ENCODE measurements at places on chromosomes 2 and 18. TPM values are rescaled to one million over a fixed set of nuclear protein-coding genes. Genes with fewer than 3 reads are reported as not detected.

CHRND gene
- not detected for polyA plus RNA-seq

OSBPL6 gene
- 0.75 TPM for polyA plus RNA-seq

MAIP1 gene
- 9.0 TPM for polyA plus RNA-seq

CAVIN2 gene
- 3.0 TPM for polyA plus RNA-seq

TBR1 gene
- polyA plus RNA-seq, result not detected

VIT gene
- not detected for polyA plus RNA-seq

TMEM198 gene
- polyA plus RNA-seq, result not detected

KIAA2012 gene
- polyA plus RNA-seq, result not detected

GREB1L gene
- 1.1 TPM for polyA plus RNA-seq

RAB6C gene
- polyA plus RNA-seq, result not detected

SKOR2 gene
- polyA plus RNA-seq, result not detected

RND3 gene
- 17.4 TPM for polyA plus RNA-seq

CNGA3 gene
- not detected for polyA plus RNA-seq

DOCK10 gene
- 32.1 TPM for polyA plus RNA-seq

ZDBF2 gene
- 2.1 TPM for polyA plus RNA-seq

MEMO1 gene
- polyA plus RNA-seq, result 28.5 TPM

IWS1 gene
- 27.6 TPM for polyA plus RNA-seq

THADA gene
- polyA plus RNA-seq, result 19.4 TPM

LYPD6 gene
- 0.25 TPM for polyA plus RNA-seq

MORN2 gene
- 22.2 TPM for polyA plus RNA-seq

ZCCHC2 gene
- polyA plus RNA-seq, result 7.0 TPM

DOK6 gene
- polyA plus RNA-seq, result 2.1 TPM

OXER1 gene
- polyA plus RNA-seq, result 3.0 TPM

Data from aorta (tissue), 5 donors.